ENCODE measurements at places on chromosomes 16 and 17.

- DNase-seq, result peak; percentile 58
Observed at GRCh38 chr16:54928411-54929089, 2.1 kb upstream of the IRX5 start.

- DNase-seq, result no peak
Observed at GRCh38 chr16:5166486-5166885, 68.9 kb upstream of the EEF2KMT start.

DNA sequence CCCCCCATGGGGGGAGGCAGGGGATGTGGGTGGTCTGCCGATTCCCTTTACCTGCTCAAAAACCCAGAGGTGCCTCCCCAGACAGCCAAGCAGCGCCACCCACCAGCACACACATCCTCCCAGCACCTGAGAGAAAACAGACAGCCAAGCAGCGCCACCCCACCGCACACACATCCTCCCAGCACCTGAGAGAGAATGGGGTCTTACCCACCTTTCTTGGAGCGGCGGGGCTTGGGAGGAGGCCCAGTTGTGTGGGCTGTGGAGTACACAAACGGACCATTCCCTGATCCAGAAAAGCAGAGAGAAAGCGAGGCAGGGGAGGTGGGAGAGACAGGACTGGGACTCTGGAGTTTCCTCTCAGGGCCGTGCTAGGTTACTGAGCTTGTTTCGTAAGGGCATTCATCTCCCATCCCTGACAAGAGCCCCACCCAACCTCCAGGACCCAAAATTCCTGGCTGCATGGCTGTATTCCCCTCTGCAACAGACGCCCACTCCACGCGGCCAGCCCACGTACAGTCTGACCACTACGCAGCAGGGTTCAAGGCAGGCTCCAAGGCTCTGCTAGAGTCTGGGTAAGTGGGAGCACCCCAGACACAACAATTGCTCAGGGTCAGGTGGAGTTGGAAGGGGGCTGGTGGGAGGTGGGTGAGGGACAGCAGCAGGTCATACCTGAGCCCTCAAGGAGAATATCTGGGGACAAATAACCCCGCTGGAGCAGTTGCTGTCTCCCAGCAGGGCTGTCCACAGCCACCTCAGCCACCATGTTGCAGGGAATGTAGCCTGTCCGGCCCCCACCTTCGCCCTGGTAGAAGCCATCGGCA lies 22.3 kb downstream of the TSPOAP1 start:
- no peak for DNase-seq

GRCh38 chr17:58120195-58120822 lies 27.9 kb upstream of the OR4D1 start:
- DNase-seq, result peak; percentile 73

GRCh38 chr16:31513126-31513525 lies 4.9 kb upstream of the RUSF1 start:
- DNase-seq, result no peak

DNA sequence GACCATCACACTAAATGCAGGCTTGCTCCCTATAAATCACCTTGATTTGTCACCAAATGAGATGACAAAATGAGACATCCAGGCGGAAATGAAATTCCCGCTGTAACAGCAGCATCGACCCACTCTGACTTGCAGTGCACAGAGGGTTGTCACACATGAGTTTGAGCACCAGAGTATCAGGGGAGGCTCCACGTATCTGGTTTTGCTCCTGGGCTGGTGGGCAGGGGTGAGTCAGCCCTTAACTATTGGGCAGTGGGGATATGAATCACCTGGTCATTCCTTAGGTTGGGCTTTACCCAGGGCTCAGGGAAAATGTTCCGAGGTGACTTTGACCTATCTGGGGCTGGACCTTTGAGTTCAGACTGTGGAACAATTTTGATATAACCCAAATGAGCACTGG lies 245.2 kb upstream of the CCL2 start:
- DNase-seq, result no peak

DNA sequence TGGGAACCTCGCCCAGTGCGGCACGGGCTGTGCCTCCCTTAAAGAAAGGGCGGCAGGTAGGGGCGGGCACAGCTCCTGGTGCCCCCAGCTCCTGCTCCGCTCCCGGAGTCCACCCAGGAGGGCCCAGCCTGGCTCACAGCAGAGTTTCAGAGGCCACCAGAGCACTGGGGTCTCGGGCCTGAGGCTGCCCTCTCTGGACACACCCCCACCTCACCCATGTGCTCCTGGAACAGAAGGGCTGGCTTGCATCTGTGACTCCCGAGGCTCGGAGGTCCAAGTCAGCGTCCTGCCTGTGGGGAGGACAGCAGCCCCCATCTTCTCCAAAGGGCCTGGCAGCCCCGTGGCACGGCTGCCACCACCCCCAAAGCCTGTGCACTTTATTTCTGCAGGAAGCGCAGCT lies 62.7 kb downstream of the RBFOX3 start:
- DNase-seq, result no peak

GRCh38 chr16:3997231-3997841 lies 116.8 kb upstream of the CREBBP start:
- DNase-seq, result no peak

GRCh38 chr17:69761011-69761410 lies 314.0 kb upstream of the KCNJ16 start:
- DNase-seq, result no peak

DNA sequence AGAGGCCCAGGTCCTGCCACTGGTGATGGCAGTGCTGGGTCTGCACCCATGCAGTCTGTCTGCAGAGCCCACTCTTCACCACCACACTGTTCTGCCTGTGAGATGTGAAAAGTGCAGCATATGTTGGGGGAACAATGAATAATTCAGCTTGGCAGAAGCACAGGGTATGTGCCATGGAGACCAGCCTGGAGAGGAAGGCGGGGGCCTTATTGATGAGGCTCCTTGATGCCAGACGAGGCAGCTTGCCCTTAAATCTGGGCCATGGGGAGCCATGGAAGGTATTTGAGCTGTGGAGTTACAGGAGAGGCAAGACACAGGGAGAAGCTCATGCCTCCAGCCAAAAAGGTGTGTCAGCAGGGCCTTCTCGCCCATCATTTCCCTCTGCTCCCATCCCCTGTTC lies 124.7 kb downstream of the C16orf78 start:
- no peak for DNase-seq

- DNase-seq, result no peak
Observed at GRCh38 chr16:81754858-81755257, 24.2 kb upstream of the PLCG2 start.

DNA sequence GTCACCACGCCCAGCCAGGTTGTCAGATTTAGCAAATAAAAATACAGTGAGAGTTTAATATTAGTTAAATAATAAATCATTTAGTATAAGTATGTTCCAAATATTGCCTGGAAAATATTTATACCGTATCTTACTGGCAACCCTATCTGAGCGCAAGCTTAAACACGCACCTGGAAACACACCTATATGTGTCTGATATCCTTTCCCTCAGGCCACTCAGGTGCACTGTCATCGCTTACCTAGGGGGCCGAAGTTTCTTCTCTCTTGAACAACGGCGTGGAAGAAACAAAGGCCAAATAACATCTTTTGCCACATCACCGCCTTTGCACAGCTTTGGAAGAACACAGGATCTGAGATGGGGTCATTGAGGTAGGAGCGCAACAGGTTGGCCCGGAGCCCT lies 54.0 kb downstream of the LYRM1 start:
- no peak for DNase-seq

- DNase-seq, result peak; percentile 47
Observed at GRCh38 chr17:42676424-42677011, at the start of gene PLEKHH3. TSS of gene PLEKHH3 (minus strand) at chr17:42676994. CDS start at chr17:42676563, 431 bp downstream.

GRCh38 chr16:80066805-80067580 lies 466.5 kb upstream of the MAF start:
- no peak for DNase-seq

GRCh38 chr17:31216031-31216751 lies 80.8 kb downstream of the OMG start:
- DNase-seq, result no peak

DNA sequence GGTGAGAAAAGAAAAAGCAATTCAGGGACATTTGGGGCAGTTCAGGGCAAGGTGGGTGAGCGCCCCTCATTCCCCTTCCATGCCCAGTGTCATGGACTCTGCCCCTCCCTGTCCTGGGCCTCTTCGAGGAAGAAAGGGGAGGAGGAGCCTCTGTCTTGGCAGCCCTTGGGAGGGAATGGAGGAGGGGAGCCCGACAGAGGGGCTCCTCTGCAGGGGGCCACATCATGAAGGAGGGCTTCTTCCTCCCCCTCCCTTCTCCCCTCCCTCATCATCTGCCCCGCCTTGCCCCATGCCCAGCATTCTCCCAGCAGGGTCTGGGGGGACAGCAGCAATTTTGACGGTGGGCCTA lies 33.2 kb upstream of the TAC4 start:
- no peak for DNase-seq

DNA sequence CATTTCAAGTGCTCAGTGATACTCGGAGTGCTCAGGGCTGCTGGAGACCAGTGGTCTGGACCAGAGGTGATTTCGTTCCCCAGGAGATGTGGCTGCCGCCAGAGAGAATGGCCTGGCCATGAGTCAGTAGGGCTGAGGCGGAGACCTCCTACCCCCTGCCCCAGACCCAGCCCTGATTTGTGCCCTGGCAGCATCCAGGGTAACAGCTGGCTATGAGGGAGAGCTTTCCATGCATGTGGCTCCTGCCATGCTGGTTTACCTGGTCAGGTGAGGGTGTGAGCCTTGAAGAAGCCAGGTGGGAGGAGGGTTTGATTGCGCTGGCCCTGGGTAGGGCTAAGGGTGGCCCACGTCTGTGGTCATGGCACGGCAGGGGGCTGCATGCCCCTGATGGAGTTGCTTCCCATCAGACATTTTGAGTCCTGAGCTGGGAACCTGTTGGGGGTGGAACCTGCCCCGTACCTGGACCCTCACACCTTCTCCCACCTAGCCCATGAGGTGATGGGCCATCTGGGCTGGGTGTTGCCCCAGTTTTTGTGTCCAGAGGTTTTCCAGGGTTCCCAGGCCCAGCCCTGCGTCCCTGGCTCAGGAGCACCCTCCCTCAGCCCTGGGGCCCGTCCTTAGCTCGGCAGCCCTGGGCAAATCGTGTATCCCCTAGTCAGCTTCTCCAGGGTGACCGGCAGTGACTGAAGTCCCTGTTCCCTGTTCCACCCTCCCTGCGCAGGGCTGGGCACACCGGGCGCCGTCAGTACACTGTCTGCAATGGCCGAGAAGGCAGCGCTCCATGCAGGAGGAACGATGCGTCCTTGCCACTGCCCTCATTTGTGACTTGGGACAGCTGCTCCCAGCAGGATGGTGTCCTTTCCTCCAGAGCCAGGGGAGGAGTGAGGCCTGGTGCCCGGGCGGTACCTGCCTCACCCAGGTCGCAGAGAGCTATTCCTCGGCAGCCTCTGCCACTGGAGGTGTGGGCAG lies 9.0 kb upstream of the CSNK1D start:
- DNase-seq, result no peak

GRCh38 chr17:78534492-78535272 lies 42.5 kb downstream of the DNAH17 start:
- peak; percentile 32 for DNase-seq

GRCh38 chr17:4710693-4711634 lies 532 bp downstream of the ARRB2 start:
- DNase-seq, result peak; percentile 72

DNA sequence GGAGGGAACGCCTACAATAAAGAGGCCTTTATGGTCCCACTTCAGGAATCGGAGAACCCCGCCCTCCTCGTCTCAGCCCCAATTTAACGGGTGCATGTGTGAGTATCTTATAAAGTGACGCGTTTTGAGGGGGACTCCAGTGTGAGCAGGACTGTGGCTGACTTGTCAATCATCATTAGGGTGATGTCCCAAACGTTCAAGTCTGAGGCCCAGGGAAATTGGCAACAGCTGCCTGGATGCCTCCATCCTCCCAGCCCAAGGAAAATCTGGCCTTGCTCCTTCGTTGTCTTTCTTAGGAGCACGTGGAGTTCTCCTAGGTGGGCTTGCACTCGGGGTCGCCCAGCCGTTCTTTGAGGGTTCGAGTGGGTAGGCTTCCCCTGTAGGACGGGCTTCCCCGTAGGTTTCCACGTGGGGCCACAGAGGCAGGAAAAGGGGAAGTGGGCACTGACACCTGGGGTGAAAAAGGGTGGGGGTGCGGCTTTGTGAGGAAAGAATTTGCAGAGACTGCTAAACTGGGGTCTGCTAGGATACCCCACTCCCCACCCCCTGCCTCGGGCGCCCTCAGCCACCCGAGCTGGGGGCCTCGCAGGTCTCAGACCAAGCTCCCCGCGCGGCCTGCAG lies 561 bp upstream of the HERPUD1 start:
- no peak for DNase-seq

- no peak for DNase-seq
Observed at GRCh38 chr16:16009401-16009800, 60.0 kb downstream of the ABCC1 start.

All from activated naive CD4-positive, alpha-beta T cell treated with anti-CD3 and anti-CD28 coated beads, Interleukin-2, amount 10 ng/mL, durations not matched to agents 7 days and 5 days (primary cell).